ENCODE measurements at places on chromosomes 7 and 10. TPM values are rescaled to one million over a fixed set of nuclear protein-coding genes. Genes with fewer than 3 reads are reported as not detected.

The CLCN1 gene
- not detected for total RNA-seq

The H2AZ2 gene
- total RNA-seq: 238 TPM

The PIK3AP1 gene
- total RNA-seq: 0.32 TPM

The EBLN1 gene
- total RNA-seq: 0.26 TPM

The FAM221A gene
- total RNA-seq: 0.51 TPM

Measured in SK-MEL-5 (cell line).